Psoas muscle (tissue), 8 donors: ENCODE measurements at places on chromosomes 6 and 20. TPM values are rescaled to one million over a fixed set of nuclear protein-coding genes. Genes with fewer than 3 reads are reported as not detected.

- DNase-seq, result no peak
Observed at GRCh38 chr6:152087096-152087495, 279.6 kb downstream of the ESR1 start.

- no peak for DNase-seq
Observed at GRCh38 chr6:164750128-164750527, 559.3 kb downstream of the C6orf118 start.

DNA sequence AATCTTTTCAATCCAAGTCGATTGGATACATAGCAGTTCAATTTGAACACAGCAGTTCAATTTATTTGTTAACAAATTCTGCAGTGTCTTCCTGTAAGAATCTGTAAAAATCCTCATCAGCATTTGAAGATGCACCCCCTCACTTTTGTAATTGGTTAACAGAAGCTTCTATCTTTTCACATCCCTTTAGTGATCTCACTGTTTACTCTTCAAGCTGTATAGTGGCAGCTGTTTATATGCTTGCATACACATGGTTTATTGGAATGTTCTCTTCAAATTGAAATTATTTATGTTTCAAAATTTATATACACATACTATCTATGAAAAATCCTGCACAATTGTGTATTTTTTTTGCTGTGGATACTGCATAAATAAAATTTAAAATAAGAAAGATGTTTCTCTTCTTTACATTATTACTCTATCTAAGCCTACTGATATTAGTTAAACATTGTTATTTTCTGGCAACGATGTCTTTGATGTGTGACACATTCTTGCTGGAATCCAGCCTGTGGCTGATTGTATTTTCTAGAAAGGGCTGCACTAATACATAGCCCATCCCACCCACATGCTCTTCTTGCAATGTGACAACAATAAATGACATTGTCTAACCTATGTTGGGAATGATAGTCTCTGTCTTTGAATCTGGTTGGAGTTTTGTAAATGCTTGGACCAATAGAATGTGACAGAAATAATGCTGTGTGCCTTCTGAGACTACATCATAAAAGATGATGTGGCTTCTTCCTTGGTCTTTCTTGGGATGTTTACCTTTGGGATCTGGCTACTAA, 573.0 kb downstream of the CD109 start:
- DNase-seq, result no peak

DNA sequence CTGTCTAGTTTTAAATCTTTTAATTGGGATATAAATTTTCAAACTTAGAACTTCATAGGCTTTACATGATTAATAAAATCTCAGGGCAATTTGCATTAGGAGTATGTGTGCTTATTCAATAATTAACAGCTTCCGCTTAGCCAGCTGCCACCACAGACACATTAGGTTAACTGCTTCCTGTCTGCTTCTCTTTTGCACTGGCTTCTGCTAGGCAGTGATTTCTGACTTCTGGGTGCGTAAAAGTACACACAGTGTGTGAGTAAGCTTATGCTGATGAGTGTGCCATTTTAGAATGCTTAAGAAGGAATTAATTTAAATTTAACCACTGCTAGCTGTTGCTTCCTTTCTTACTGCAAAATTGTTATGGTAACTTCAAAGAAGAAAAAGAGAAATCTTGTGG, 73.9 kb downstream of the F13A1 start:
- DNase-seq, result no peak

DNA sequence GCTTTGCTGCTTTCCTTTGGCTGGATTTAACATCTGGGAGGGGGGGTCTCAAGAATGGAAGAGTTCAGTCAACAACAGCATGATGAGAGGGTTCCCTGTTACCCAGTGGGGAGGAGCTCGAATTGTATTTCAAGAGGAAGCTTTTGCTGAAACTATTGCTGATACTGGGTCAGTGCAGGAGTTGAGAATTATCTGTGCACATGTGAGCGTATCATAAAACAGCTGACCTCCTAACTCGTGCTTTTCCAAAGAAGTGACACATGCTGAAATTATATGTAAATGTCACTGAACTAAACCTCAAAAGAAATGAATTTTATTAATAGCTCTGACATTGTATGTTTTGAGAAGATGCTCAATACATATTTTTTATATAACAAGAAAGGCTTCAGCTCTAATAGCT, 96.3 kb downstream of the PHF3 start:
- DNase-seq, result no peak

DNA sequence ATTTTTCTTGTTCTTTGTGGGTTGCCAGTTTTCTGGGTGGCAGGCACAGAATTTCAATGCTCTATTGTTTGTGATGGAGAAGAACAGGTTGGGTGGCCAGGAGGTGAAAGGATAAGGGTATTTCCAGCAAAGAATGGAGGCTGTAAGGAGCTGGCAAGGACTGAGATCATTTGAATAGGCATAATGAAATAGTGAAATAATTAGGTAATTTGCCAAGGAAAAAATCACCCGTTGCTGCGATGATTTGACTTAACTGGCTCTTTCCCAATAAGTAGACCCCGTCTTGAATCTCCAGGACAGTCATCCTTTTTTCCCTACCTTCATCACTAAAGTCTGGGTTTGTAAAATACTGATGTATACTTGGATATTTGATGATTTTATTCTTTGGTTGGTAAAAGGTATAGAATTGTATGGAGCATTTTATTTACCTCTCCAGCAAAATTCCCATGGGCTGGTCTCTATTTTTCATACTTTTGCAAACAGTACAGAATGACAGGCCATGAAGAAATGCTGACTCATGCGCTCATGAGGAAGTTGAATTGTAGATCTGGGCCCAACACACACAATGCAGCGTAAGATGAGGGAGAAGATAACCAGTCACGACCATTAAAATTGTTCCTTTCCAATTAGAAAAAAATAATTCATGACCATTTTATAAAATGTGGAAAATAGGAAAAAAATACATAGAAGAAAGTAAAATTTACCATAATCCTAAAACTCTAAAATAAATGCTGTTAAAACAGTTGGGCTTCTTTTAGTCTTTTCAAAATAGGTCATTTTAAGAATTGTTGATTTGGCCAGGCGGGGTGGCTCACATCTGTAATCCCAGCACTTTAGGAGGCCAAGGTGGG, 2.4 kb upstream of the GCNT2 start:
- no peak for DNase-seq

DNA sequence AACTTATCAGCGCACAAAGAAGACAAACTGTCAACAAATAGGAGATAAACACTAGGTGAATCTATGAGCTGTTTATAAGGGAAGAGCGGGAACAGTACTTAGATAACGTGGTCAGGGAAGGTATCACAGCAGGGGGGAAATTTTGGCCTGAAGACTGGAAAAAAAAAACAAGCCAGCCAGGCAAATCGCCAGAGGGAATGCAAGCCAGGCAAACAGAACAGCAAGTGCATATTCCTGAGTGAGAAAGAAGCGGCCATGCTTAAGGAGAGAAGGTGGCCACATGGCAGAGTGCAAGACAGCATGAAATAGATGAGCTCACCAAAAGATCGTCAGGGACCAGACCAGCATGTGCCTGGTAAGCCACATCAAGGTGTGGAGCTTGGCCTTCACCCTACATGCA, 466.5 kb upstream of the ARID1B start:
- no peak for DNase-seq

GRCh38 chr20:31485450-31486339, 10.6 kb downstream of the REM1 start:
- peak; percentile 67 for DNase-seq

GRCh38 chr6:40135491-40136072, 201.3 kb upstream of the MOCS1 start:
- DNase-seq, result no peak

TMEM74B gene
- total RNA-seq, result 0.90 TPM

KCNB1 gene
- 44.0 TPM for total RNA-seq

OPN5 gene
- total RNA-seq, result not detected

CAPN11 gene
- total RNA-seq, result 0.32 TPM

LIME1 gene
- 2.9 TPM for total RNA-seq
